Effector CD8-positive, alpha-beta T cell (primary cell): ENCODE measurements at places on chromosomes 7 and 10.

- DNase-seq, result no peak
Observed at GRCh38 chr10:71776481-71776925, 3.2 kb upstream of the VSIR start.

DNA sequence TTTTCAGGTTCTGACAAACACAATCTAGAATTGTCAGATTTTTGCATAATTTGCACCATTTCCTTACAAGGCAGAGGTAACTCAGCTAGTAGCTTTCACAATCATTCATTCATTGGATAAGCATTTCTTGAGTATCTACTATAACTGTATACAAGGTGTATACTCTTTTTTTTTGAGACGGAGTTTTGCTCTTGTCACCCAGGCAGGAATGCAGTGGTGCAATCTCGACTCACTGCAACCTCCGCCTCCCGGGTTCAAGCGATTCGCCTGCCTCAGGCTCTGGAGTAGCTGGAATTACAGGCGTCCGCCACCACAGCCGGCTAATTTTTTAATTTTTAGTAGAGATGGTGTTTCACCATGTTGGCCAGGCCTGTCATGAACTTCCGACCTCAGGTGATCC lies 16.2 kb upstream of the EXOC6 start:
- no peak for DNase-seq

DNA sequence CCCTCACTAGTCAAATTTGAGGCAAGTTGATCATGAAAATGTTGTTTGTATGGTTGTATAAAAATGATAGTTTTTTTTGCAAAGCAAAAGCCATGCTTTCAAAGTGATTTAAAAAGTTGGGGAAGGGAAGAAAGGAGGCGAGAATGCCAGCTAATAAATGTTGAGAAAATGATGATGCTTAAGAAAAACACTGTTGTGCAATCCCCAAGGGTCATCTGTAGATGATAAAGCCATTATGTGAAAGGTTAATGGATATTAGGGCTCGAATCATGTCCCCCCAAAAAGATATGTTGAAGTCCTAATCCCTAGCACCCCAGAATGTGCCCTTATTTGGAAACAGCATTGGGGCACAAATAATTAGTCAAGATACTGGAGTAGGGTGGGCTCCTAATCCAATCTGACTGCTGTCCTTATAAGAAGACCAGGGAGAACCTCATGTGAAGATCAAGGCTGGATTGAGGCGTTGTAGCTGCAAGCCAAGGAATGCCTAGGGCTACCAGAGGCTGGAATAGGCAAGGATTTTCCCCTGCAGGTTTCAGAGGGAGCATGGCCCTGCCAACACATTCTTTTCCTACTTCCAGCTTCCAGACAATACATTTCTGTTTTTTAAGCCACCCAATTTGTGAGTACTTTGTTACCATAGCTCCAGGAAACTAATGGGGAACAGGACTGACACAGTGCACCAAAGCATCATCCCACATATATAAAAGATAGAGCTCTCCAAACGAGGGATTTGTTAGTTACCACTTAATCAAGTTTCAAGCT lies 35.4 kb upstream of the MKLN1 start:
- DNase-seq, result no peak

DNA sequence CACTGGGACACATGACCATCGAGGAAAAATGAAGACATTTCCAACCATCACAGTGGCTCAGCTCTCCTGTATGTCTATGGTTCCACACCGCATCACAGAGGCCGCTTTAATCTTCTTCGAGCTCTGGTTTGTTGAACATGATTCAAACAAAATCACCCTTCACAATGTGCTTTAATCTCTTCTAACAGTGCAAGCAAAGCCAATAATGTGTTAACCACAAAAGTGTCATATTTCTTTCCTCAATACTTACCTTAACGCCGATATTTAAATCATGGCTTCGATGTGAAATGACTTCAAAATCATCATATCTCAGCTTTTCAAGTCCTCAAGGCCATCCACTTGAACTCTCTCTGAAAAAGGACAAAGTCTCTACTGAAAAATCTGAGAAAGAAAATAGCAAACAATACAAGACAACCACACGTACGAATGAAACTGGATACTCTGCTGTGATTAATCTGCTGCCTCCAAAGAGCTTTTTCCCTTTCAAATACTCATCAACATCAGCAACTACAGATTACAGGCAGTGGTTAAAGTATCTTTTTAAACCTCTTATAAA lies 23.0 kb upstream of the SVIL start:
- no peak for DNase-seq

DNA sequence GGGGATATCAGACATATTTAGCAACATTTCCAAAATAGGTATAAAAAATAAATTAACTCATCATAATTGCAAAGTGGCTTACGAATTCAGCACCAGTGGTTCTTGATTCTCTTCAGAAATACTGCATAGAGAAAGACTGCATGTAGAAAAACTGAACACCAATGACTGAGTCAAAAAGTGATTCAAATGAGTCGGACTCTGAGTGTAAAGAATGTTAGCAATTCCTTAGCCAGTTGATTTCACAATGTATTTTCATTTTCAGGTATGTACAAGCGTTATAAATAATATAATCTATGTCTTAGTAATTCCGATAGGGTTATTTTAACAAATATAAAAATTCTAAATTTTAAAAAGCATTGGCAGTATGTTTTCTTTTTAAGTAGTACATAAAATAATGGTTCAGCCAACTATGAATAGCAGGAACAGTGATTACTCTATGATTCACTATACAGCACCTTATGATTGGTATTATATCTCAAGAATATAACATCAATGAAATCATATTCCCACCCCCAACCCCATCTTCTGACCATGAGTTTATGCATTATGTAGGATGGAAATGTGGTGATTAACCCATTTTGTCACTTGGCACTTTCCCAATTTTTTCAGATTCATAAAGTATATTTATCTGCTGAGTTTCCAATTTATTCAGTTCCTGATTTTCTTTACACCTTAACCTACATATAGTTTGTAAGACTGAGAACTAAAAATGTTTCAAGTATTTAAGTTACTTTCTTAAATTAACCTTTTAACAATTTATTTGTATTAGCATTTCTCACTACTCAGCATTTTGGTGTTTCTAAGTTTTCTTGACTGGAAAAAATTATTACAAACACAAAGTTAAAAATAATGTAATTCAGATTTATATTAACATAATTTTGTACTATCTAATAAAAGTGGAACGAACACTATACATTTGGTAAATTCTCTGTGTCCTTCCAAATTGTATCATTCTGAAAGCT lies 33.9 kb downstream of the DNAJC1 start:
- no peak for DNase-seq

DNA sequence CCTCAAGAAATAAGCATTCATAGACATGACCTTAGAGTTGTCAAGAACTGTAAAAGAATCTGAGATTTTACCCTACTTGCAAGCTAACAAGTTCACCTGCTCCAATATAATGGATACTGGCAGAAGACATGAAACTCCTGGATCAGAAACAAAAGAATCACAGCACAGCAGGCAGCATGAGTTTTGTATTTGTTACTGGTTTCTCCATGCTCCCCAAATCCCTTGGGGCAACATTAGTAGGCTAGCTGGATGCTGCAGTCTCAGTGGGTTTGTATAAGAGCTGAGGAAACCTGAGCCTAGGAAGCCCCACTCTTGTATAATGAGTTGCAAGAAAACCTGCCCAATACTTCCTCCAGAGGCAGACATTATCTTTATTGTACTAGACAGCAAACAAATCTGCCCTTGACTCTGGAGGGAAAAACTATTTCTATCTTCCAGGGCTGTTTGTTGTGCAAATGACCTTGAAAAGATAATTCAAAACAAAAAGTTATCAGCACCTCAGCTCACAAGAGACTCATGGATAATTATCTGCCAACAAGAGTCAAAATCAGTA lies 64.8 kb downstream of the ABLIM1 start:
- DNase-seq, result no peak

DNA sequence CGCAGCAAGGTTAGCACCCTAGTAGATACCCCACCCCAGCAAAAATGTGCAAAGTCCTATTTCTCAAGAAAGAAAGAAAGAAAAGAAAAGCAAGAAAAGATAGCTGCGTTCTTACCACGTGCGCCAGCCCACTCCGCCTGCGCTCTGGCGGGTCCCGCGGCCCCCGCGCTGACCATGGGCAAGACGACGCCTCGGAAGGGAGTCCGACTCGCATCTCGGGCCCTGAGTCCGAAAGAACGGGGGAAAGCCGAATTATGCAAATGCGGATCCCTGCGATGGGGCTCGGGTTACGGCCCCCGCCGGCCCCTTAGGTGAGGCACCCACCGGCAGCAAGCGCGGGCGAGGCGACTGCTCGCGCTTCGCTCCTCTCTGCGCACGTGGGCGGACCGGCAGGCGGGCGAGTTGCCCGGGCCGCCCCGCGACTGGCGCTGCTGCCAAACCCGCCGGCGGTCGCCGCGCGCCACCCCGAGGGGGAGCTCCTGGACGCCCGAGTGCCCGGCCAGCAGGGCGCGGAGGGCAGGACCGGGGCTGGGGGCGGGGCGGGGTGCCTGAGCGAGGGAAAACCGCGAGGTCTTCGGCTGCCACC lies 2.4 kb upstream of the EGR2 start:
- no peak for DNase-seq

DNA sequence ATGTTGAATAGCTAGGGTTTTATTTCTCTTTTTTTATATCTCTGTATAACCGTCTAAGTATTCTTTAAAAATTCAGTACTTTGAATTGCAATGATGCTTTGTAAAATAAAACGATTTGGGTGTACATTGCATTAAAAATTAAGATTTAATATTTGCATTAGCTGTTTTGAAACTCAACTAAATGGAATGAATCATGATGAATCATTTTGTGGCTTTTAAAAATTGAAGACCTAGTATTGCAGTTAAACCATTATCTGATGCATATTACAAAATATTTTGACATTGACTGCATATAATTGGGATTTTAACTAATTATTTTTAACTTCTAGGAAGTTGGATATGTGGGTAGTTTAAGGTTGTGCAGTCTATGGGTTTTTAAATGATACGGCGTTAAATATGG lies 314.0 kb downstream of the CDK14 start:
- DNase-seq, result no peak

DNA sequence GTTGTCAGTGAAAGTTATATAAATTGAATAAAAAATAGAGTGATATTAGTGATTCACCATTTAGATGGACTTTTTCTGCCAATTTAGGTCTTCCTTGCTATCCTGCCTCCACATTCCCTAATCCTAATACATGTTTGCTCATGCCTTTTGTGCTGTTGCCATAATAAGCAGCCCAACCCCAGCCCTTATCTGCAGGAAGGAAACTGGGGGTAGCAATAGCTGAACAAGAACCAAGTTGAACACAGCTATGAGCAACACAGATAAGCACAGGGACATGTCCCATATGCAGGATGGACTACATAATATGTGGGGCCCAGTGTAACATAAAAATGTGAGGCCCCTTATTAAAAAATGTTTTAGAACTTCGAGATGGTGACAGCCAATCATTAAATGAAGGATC lies 91.2 kb upstream of the AHR start:
- no peak for DNase-seq

GRCh38 chr10:75099952-75100763 lies 11.3 kb upstream of the SAMD8 start:
- DNase-seq, result peak; percentile 75

- no peak for DNase-seq
Observed at GRCh38 chr7:29255906-29256692, 61.5 kb downstream of the CHN2 start.

GRCh38 chr10:33112831-33113455 lies 154.9 kb upstream of the ITGB1 start:
- no peak for DNase-seq

GRCh38 chr7:139169816-139170215 lies 60.3 kb upstream of the ZC3HAV1 start:
- no peak for DNase-seq

GRCh38 chr7:17774716-17775288 lies 165.5 kb downstream of the SNX13 start:
- no peak for DNase-seq

DNA sequence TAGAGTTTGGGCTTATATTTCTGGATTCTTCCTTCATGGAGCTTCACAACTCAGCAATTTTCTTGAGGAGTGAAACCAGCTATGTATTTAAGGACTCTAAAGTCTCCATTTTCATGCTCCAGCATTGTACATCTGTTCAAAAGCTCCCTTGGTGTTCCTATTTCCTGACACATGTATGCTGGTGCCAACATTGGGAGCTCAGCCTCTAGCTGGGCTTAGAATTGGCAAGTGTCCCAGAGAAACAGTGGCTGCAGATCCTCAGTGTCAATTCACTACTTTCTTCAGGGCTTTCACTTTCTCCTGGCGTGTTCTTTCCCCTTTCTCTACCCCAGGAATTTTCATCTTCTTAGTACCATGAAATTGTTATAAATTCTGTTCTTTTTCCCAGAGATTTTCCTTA lies 103.1 kb downstream of the ZNF467 start:
- DNase-seq, result no peak

- no peak for DNase-seq
Observed at GRCh38 chr7:14487701-14488395, 414.7 kb downstream of the DGKB start.

DNA sequence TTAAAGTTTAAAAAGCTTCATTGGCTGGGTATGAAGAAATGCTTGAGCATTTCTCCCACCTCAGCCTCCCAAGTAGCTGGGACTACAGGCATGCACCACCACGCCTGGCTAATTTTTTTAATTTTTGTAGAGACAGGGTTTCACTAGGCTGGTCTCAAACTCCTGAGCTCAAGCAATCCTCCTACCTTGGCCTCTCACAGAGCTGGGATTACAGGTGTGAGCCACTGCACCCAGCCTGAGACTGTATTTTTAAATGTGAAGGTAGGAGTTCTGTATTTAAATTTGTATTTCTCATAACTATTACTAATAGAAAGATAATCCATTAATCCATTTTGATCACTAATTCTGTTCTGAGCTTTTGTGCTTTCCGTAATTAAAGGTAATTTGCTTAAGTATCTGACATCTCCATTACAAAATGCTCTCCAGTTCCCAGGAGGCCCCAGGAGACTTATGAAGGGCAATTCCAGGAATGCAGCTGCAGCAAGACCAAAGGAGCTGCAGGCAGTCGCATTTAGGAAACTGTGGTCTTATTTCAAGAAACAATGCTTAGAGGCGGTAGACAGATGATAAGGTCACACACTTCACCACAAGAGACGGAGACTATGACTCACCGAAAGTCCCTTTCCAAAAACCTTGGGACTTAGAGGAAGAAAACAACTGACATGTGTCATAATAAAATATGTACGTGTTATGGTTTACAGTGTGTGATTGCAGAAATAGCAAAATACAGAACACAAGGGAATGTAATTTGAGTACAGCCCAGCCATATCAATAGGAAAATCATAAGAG lies 23.3 kb downstream of the YAE1 start:
- DNase-seq, result no peak

DNA sequence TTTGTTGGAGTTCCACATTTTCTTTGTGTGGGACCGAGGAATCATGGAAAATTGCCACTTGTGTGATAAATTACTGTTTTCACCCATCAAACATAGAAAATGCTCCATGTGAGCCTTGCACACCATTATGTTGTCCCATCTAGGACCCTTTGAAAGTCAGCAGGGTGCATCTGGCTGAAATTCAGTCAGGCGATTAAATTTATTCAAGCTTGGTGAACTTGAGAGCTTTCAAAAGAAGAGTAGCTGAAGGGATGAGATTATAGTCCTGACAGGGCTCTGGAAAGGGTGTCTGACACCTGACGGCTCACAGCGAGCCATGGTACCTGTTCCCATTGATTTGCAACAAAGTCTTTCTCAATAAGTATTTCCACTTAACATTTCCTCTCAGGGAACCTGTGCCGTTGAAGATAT lies 399.7 kb upstream of the ETV1 start:
- no peak for DNase-seq
